Activated CD8-positive, alpha-beta memory T cell treated with anti-CD3 and anti-CD28 coated beads for 4 hours (primary cell): ENCODE measurements at places on chromosomes 1 and 21.
A peak's percentile ranks its signal among the peaks of the same experiment; 100 is the strongest.

GRCh38 chr1:47840393-47841190, 156.6 kb downstream of the TRABD2B start:
- DNase-seq, result no peak

- no peak for DNase-seq
Measured at GRCh38 chr1:31577515-31578192, 1.3 kb downstream of the TINAGL1 start.

- peak; percentile 17 for DNase-seq
Measured at GRCh38 chr21:38985568-38986378, 180.0 kb downstream of the ETS2 start.

- no peak for DNase-seq
Measured at GRCh38 chr1:162422662-162423375, 10.9 kb upstream of the SH2D1B start.

- peak; percentile 50 for DNase-seq
Measured at GRCh38 chr1:41811051-41811795, 107.5 kb downstream of the HIVEP3 start.

GRCh38 chr1:202037706-202038296, 27.4 kb downstream of the ELF3 start:
- DNase-seq, result no peak

- DNase-seq, result no peak
Measured at GRCh38 chr1:228065543-228066347, 16.8 kb upstream of the ARF1 start.

GRCh38 chr1:9296850-9297249, 4.2 kb downstream of the SPSB1 start:
- no peak for DNase-seq

DNA sequence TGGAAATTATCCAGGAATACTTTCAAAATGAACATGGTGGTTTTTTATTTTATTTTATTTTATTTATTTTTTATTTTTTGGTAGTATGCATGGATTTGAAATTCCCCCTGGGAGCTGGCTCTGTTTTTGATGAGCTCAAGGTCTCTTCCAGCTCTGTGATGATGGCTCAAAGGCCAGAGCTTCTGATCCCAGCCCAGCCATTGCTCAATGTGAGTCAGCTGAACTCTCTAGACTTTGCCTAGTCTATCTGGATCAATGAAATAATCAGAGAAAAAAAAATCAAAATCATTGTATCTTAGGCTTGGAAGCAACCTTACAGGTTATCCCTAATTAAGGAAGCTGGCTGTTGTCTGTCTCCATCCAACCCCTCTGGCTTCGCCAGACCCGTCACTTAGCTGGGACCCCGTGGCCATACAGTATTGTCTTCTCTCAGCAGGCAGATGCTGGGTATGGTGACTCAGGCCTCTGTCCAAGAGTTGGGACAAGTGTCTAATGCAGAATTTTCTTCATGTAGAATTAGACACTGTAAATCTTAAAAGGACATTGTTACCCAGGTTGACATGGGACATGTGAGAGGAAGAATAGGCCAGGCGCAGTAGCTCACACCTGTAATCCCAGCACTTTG, 90.2 kb upstream of the LPGAT1 start:
- no peak for DNase-seq

DNA sequence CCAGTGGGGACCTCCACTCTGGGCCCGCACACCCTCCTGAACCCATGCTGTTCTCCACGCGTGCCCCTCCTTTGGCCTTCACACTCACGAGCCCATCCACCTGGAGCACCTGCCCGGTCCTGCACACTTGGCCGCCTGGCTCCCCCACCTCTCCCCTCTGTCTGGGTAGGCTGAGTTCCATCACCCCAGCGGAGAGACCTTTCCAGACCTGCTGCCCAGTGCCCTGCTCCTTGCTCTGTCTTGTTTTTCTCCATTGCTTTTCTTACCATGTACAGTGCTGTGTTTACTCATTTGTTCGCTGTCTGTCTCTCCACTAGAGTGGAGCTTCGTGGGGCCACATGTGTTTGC, 351.0 kb upstream of the VAMP3 start:
- DNase-seq, result no peak

GRCh38 chr1:57831624-57832023, 407.8 kb upstream of the DAB1 start:
- no peak for DNase-seq

DNA sequence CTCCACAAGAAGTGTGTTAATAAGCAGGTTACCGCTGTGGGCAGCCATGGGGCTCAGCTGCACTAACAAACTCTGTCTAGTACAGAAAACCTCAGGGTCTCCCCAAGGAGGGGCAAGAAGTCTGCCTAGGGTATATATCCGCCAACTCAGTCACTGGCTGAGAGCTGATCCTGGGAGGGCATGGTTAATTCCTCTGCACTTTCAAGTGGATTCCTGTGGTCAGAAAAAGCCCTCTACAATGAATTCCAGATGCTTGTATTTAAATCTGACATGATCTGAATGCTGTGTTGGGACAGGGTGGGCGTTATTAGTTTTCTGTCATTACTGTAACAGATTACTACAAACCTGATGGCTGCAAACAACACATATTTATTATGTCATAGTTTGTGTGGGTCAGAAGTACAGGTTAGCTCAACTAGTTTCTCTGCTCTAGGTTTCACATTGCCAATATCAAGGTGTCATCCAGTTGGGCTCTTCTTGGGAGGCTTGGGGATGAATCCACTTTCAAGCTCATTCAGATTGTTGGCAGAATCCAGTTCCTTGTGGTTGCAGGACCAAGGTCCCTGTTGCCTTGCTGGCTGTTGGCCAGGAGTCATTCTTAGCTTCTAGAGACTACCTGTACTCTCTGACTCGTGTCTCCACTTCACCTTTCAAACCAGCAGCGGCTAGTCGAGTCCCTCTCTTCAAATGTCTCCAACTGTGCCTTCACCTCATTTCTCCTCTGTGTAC, 8.0 kb upstream of the SELE start:
- DNase-seq, result no peak
